ENCODE measurements at places on chromosomes 11 and 22.

DNA sequence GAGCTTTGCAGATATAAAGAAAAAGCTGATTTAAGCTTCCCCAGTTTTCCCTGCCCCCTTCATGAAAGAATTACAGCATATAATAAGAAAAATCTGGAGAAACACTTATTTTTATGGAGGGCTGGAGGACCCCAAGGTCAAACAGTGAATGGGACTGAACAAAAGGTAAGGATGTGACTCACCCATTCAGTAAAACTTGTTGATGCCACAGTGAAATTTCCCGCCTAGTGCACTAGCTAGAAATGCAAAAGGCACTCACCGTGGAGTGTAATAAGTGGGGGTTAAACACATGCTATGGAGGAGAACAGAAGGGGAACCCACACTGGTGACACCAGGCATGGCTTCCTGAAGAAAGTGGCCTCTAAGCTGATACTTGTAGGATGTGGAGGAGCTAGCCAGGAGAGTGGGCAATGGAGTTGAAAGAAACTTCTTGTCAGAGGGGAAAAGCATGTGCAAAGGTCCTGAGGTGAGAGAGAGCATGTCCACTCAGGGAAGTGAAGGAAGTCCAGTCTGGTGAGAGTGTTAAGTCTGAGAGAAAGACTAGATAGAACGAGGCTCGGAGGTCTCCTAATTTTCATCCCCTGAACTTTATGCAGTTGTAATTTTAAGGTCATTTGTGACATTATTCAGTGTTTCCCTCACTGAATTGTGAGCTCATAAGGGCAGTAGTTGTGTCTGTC lies 77.1 kb downstream of the MIAT start:
- DNase-seq, result no peak

- DNase-seq, result no peak
These were observed 55.2 kb downstream of the KDM2A start for GRCh38 chr11:67174311-67174710.

DNA sequence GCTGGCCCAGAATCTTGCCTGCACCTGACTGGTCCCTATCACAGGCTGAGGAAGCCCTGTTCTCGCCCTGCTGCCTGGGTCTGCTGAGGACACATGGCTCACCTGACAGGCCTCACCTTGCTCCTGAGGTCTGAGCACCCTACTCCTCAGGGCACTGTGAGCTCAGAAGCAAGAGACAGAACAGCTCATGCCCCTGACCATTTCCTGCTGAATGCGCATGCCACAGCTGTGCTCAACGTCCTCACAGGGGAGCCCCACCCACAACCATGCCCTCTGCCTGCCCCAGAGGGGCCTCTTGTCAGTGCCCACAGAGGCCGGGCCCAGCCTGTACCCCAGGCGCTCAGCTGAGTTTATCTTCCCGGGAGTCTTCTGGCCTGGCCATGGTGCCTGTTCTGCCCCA lies 2.8 kb upstream of the TSPO start:
- DNase-seq, result no peak

GRCh38 chr22:17379944-17380343 lies 10.7 kb downstream of the CECR2 start:
- no peak for DNase-seq

GRCh38 chr11:47001781-47002181 lies 65.2 kb downstream of the CSTPP1 start:
- DNase-seq, result no peak

- no peak for DNase-seq
These were observed 3.7 kb downstream of the PDGFB start for GRCh38 chr22:39240831-39241793.

DNA sequence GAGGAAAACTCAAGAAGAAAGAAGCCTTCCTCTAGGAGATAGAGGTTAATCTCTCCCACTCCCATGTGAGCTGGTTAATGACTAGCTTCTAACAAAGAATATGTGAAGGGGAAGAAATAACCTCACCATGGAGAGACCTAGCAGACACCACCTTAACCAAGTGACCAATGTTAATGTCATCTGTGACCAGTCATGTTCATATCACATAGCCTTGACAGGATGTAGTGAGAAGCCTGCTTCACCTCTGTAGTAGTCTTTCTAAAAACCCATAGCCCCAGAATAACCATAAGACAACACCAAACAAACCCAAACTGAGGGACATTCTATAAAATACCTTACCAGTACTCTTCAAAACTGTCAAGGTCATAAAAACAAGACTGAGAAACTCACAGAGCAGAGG lies 21.5 kb upstream of the POU2AF1 start:
- DNase-seq, result no peak

DNA sequence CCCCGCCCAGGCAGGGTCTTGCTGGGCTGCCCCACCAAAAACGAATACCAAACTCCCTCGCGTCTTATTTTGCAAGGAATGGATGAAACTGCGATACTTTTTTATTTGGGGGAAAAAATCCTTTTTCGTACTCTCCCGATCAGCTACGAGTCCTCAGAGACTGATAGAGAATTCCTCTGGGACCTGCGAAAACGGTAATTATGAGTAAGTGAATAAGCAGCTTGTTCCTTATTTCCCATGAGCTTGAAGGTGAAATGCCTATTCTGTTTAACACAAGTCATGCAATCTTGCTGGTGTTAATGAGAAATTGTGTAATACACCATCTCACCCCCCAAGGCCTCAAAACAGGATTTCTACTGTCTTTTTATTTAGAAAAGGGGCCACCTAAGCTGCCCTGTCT lies 5.5 kb downstream of the GRK3 start:
- no peak for DNase-seq

GRCh38 chr11:65013888-65014725 lies at the start of gene ARL2:
ARL2 (plus strand) TSS chr11:65014160; CDS start chr11:65014208, 48 bp downstream.
- DNase-seq, result peak; percentile 80

DNA sequence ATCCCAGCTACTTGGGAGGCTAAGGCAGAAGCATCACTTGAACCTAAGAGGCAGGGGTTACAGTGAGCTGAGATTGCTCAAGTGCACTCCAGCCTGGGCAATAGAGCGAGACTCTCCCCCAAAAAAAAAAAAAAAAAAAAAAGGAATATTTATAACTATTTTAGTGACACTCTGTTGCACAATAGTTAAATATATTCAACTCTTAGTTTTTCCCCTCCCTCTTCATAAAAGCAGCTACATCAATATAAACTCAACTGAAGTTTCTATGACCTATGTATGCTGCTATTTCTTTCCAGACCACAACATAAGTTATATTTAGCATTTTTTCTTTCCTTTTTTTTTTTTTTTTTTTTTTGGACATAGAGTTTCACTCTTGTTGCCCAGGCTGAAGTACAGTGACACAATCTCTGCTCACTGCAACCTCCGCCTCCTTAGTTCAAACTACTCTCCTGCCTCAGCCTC lies 19.2 kb downstream of the CELF1 start:
- no peak for DNase-seq

DNA sequence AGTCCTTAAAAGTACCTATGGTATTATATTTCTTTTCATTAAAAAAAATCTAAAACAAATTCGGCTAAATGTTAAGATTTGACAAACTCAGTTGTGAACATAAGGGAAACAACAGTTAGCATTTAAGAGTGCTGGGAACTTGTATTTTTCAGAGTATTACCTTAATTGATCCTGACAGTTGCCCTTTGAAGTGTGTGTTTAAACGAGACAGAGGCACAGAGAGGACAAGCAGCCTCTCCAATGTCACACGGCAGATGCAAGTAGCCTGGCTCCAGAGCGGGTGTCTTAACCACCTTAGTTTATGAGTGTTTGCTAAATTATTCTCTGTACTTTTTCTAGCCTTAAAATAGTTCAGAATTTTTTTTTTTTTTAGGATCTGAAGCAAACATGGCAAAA lies 80.9 kb downstream of the TIMP3 start:
- DNase-seq, result no peak

GRCh38 chr11:73652856-73653559 lies 6.6 kb downstream of the PLEKHB1 start:
- no peak for DNase-seq

- no peak for DNase-seq
These were observed 97.9 kb downstream of the CWF19L2 start for GRCh38 chr11:107359701-107360100.
